ENCODE measurements at places on chromosomes 6 and 20.

- DNase-seq = no peak
Observed at GRCh38 chr6:34585512-34586061, 29.5 kb upstream of the SPDEF start.

DNA sequence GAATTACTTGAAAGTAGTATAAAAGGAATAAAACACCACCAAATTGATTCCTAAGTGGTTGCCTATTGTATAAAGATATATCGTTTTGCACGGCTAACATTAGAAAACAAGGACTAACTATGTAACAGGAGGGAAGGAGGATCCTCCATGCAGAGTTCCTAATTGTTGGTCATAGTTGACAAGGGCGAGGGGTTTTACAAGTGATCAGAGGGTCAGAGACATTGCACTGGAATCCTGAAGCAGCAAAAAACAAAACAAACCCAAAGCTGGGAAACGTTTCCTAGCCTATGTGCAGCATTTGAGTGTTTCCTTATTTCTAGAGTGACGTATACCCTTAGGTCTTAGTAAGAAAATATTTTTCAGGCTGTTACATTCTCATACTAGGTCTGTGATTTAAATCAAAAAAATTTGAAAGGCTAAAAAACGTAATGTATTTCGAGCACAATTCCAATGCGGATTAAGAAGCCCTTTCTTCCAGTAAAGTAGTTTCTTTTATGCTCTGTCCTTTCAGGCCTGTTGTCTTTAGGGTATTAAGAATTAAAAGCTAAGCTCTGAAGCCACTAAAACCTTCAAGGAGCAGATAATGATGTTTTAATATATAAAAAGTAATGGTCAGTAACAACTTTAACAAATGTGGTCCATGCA is 373.8 kb upstream of the MMS22L start:
- no peak for DNase-seq

- peak; percentile 35 for DNase-seq
Observed at GRCh38 chr6:7152462-7152861, 44.7 kb downstream of the RREB1 start.

DNA sequence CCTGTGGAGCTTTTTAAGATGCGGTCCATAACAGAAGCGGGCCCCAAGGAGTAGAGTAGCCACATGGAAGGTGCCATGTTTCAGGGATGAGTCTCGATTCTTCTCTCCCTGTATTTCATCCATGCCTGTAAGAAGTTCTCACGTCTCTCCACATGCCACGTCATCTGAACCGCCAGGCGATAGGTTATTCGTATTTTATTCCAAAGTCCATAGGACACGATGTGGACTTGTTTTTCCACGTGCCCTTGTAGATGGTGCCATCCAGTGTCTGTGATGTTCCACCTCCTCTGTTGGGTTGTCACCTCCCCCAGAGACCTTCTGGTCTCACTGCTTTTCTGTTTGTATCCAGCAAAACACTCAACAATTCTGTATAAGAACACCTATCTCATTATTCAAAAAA is 17.6 kb downstream of the HEBP2 start:
- no peak for DNase-seq

GRCh38 chr6:90197854-90198496 is 98.7 kb downstream of the BACH2 start:
- DNase-seq = peak; percentile 92

DNA sequence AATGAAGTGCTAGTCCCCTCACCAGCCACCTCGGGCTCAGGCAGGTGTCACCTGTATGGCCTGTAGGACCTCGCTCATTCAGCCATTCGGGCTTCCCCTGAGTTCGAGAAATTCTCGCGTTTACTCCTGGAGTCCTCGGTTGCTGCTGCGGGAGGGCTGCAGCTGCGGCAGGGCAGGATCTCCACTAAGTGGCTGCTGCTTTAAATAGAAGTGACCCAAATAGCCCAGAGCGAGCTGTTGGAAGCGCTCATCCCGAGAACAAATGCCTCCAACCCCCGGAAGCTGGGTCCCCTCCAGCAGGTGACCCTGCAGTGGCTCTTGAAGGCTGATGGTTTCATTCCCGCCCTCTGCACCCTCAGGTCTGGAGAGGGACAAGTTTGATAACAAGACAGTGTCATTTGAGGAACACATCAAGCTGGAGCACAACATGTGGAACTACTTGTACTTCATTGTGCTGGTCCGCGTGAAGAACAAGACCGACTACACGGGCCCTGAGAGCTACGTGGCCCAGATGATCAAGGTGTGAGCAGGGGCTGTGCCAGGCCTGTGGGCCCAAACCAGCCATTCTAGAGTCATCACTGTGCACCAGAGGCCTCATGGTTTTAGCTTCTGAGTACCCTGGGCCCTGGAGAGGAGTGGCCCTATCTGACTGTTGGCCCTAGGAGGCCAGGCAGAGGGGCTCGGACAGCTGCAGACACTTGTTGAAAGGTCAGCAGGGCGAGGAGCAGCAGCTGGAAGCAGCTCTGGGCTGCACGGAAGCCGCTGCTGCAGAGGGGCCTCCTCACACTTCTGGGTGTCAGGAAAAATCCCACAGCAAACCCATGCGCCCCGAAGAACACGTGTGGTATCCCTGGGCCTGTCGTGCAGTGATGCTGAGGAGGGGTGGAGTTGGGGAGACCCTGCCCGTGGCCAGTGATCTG is 18.1 kb downstream of the UQCC2 start:
- no peak for DNase-seq

- DNase-seq = no peak
Observed at GRCh38 chr6:42345696-42346416, 105.9 kb downstream of the TRERF1 start.

DNA sequence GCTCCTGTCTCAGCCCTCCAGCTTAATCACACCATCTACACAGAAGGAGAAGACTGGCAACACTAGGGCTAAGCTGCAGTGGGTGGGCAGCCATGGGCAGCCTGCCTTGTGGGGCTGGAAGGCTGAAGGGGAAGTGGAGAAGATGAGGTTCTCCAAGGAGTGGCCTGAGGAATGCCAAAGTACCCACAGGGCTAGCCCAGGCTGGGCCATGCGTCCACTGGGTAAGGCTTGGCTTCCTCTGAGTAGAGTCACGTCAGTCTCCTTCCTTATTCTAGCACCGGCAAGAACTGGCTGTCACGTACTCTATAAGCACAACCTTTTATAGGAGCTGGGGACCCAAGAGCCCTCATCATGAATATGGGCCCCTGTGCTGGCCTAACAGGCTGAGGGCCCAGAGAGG is 110.6 kb upstream of the SIRPA start:
- no peak for DNase-seq

GRCh38 chr6:93745306-93745705 is 325.9 kb upstream of the EPHA7 start:
- DNase-seq = no peak

DNA sequence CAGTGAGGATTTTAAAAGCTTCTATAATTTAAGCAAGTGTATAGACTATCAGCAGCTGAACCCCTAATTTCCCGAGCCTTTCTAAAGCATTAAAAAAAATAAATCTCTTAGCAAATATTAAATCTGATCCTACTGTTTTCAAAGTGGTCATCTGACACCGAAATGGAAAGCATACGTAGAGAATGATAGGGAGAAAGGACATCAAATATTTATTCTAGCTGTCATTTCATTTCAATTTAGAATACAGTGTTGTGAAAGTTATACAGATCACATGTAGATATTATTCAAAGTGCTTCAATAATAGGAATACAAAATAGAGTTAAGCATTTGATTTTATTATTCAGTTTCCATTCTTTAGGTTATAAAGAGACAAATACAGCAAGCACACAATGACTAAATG is 61.9 kb upstream of the PKIB start:
- peak; percentile 56 for DNase-seq

- DNase-seq = peak; percentile 92
Observed at GRCh38 chr6:111573892-111574797, 31.5 kb downstream of the TRAF3IP2 start.

GRCh38 chr6:134472661-134473060 is 154.7 kb upstream of the SGK1 start:
- DNase-seq = no peak

- no peak for DNase-seq
Observed at GRCh38 chr6:24396824-24397223, 5.9 kb upstream of the MRS2 start.

DNA sequence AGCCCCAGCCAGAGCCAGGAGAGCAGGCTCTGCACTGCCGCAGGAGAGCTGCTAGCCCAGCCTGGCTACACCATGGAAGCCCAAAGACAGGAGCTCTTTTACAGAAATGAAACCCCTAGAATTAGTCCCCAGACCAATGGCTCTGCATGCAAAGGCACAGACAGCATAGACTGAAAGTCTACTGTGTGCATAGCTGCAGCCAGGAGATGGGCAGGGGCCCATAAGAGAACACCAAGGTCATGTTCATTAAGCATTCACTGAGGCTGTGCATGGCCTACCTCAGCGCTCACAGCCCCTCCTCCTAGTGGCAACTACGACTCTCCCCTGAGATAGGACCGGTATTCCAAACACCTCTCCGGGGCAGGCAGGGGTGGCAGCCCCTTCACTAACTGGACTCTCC is 34.9 kb downstream of the SNX5 start:
- DNase-seq = no peak

DNA sequence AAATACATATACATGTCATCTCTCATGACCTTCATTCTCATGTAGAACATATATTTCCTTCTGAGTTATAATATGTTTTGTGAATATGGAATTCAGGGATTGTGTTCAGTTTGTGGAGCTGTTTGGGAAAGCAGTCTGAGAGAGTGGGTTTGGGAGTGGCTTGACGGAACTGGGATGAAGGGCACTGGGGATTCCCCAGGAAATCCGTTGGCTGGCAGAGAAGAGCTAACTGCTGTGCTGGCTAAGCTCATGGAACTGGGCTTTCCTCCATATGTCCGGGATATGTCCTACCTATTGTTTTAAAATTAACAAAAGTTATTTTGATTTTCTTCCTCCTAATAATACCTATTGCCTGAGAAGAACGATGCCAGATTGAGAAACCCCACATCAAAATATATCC is 359.5 kb upstream of the FLRT3 start:
- DNase-seq = no peak

DNA sequence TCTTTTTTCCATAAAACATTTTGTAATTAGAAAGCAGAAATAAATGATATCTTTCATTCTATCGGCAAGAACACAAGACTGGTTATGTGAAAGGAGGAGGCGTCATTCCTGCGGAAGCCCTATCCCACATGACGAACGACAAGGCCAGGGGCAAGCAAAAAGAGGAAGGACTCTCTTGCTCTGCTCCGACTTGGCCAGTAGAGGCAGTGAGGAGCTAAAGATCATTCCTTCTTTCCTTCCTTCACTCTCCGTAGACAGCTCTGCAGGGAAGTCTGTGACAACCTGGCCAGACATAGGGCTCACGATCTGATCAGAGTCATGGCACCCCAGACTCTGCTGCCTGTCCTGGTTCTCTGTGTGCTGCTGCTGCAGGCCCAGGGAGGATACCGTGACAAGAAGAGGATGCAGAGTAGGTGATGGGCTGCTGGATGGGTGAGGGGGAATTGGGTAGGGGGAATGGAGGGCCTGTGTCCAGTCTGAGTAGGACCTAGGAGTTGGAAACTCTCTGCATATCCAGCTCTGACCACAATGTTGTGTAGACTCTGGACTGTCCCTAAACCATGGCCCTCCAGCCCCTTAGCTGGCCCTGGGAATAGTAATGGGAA is at the start of gene WFDC10A:
Gene WFDC10A (plus strand): TSS at position 244 of the 605 bp plus-strand sequence. CDS start 75 bp downstream, at position 319.
- peak; percentile 55 for DNase-seq

DNA sequence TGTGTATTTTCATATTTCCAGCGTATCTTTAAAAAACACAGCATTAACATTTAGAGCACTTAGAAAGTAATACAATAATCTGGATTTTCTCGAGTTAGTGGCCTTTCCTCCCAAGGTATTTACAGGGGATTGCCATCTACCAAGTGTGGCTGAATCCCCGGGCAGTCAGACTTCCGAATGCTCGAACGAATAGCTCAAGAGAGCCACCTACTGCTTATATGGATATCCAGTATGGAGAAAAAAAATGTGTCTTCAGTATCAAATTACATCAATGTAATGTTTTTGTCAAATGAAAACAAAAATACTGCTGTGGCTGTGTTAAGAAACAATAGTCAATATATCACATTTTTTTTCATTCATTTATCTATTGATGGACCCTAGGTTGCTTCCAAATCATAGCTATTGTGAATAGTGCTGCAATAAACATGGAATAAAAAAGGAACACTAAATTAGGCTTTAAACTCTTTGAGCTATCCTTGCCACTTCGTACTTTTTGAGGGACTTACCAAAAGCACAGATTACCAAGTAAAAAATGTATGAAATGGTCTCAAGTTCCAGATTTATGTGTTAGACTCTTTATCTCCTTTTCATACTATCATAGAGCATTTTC is 654.5 kb upstream of the PTCHD4 start:
- no peak for DNase-seq

DNA sequence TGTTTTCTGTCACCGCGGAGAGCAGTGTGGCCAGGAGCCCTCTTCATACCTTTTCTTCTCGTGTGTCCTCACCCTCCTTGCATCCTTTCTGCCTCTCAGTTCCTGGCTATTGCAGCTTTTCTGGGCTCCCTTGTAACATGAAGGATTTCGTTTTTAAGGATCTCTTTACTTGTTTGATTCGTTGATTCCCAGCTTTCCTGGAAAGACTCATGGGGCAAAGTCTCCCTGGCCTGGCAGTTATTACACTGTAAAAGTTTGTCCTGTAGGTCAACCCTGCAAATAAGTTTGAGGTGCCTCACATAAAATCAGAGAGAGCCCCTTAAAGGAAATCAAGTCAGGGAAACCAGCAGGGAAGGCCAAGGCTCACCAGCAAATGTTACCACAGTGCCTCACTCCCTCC is 70.1 kb downstream of the ISM1 start:
- DNase-seq = no peak

- no peak for DNase-seq
Observed at GRCh38 chr6:4179960-4180651, 44.7 kb upstream of the ECI2 start.

GRCh38 chr6:46632053-46632452 is 20.6 kb downstream of the CYP39A1 start:
- DNase-seq = no peak

- no peak for DNase-seq
Observed at GRCh38 chr6:35486005-35486925, 10.6 kb downstream of the TEAD3 start.

DNA sequence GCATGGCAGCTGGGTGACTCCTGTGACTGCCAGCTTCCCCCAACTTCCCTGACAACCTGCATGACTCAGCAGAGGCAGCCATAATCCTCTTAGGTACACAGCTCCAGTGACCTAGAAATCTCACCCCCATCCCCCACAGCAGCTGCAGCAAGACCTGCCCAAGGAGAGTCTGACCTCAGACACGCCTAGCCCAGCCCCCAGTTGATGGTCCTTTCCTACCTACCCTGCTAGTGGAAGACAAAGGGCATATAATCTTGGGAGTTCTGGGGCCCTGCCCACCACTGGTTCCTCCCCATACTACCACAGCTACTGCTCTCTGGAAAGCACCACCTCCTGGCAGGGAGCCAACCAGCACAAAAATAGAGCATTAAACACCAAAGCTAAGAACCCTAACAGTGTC is 90.2 kb downstream of the F13A1 start:
- DNase-seq = peak; percentile 80

- peak; percentile 17 for DNase-seq
Observed at GRCh38 chr6:22829070-22829469, 259.7 kb downstream of the HDGFL1 start.

DNA sequence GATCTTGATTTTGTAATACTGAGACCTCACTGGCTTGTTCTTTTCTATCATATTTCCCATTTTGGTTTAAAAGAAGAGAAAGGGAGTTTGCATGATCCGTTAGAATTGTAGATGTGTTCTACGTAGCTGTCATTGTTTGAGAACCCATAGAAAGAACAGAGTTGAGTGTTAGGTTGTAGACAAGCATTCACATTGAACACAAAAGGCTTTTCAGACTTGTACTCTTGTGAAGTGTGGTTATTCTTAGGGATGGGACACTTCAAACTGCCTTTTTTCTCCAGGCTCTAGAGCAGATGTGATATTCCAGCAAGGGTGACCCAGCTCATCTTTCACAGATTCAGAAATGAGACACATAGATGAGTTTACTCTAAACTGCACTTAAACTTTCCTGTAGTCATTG is 19.9 kb downstream of the FOXO3 start:
- no peak for DNase-seq

All from NCI-H2029 (cell line).